Fibroblast of the aortic adventitia (primary cell): ENCODE measurements at places on chromosomes 3 and 15. TPM values are rescaled to one million over a fixed set of nuclear protein-coding genes. Genes with fewer than 3 reads are reported as not detected.
A peak's percentile ranks its signal among the peaks of the same experiment; 100 is the strongest.

- DNase-seq, result peak; percentile 49
Observed at GRCh38 chr3:114411811-114412803, 118.3 kb downstream of the TIGIT start.

DNA sequence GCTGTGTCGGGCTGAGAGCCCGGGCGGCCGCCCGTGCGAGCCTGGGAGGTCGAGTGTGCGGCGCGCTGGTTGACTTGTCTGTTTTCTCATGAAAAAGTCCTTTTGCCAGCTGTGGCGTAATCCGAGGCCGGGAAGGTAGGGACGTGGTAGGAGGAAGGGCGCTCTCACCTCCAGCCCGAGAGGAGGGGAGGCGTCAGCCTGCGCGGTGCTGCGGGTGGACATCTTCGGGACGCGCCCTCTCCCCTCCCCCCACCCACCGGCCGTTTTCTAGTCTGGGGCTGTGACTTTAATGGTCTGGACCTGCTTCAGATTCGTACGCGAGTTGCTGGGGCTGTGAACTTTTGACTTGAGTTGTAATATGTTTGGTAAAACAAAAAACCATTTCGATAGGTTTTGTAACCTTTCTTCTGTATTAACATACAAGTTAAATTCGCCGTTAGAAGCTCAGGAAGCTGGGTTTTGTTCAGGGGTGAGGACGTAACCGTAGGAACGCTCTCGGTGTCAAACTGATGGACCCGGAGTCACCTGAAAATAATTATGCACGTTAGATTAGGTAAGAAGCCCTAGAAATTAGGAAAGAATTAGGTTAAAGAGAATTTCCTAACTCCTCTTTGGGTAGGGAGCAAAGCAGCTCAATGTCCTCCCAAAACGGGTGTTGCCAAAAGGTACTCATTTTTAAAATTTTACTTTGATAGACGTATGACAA lies 762 bp downstream of the NCK1 start:
- DNase-seq, result peak; percentile 59

DNA sequence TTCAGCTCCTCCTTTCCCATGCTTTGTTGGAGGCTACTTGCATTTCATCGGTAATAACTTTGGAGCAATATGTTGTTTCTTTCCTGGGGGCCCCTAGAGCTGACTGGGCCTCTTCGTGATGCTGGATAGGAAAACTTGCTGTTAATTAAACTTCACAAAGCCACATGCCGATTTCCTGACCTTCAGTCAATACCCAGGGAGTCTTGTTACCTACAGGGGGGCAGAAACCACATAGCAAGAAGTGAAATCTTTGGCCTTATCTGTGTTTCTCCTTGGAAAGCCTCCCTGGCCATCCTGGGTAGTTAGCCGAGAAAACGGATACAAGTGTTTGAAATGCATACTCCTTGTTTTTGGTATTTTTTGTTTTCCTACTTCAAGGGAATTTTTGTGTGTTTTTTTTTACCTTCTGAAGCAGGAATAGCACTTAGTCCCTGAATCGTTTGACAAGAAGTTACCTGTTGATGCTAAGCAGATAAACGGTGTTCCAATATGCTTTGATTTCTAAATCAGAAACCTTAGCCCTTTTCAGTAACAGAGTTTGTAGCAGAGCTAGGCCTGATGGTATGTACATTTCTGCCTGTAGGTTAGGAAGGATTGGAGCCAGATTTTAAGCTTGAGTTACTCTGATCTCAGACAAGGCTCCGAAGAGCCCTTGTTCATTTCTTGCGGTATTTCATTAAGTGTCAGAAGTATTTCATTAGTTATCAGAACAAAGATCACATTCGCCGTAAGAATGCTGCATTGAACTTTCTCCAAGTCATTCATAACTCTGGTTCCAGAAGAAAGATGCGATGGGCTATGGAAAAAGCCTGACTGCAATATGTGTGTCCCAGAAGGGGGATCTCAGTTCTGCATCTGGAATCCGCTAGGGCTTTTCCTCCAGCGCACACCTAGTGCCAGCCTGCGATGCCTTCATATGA lies 111.5 kb downstream of the THSD4 start:
- DNase-seq, result no peak

DNA sequence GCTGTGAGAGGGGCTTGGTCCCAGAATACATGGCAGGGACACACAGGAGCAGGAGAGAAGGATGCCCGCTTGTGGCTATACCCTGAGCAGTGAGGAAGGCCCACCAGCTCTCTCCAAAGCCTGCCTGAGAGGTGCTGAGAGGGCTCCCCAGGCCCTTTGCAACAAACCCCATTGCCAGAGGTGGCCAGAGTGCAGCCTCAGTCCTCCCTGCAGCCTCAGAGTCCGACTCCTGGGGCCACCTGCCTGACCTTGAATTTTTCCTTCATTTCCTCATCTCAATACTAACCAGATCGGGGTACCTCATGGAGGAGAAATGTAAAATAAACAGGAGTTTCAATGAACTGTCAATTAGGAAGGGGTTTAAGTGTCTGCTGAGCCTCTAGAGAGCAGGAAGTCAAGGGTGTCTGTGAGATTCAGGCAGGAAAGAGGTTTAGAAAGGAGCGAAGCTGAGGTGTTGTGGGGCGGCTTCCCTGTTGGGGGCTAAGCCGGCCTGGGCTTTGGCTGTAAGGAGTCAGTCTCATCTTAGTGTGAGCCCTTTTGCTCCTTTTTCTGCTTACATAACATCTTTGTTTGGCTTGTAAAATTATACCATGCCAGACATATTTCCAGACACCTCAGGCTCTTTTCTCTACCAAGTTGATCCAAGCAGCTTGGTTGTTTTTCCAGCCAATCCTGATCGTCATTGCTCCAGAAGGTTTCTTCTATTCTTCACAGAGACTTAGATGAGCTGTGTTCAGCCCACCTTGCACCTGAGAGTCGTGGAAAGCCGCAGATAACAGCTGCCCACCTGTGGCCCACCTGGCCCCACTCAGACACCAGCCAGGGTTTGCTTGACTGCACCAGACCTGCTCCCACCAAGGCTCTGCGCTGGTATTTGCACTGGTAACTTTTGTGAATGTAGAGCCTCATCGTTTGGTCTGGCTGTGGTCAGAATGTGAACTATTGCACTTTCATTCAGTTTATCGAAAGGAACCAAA lies 36.7 kb downstream of the CMTM7 start:
- no peak for DNase-seq

GRCh38 chr3:47794544-47794943 lies 8.4 kb upstream of the DHX30 start:
- DNase-seq, result no peak

DNA sequence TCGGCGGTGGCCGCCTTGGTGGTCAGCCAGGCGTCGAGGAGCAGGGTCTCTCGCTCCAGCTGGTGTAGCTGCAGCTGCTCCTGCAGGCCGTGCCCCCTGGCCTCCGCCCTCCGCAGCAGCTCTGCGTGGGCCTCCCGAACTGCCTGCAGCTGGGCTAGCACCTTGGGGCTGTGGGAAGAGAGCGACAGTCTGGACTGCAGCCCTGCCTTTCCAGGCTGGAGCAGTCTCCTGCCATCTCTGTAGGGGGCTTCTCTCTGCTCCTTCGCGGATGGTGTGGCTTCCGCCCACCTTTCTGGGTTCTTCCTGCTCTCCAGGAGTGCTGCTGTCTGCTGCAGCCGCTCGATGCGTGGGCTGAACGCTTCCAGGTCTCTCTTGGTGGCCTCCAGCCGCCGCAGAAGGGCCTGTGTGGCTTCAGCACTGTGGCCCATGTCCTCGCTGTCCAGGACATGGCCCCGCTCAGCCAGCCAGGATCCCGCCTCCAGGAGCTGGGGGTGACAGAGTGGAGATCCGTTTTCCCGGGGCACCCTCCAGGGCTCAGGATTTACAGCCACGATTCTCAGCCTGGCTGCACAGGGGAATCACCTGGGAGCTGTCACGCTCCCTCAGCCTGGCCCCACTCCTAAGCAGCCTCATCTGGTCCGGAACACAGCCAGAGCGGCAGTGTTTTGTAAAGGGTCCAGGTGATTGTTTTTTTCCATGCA lies 16.8 kb downstream of the PLA2G4B start:
- DNase-seq, result no peak

DNA sequence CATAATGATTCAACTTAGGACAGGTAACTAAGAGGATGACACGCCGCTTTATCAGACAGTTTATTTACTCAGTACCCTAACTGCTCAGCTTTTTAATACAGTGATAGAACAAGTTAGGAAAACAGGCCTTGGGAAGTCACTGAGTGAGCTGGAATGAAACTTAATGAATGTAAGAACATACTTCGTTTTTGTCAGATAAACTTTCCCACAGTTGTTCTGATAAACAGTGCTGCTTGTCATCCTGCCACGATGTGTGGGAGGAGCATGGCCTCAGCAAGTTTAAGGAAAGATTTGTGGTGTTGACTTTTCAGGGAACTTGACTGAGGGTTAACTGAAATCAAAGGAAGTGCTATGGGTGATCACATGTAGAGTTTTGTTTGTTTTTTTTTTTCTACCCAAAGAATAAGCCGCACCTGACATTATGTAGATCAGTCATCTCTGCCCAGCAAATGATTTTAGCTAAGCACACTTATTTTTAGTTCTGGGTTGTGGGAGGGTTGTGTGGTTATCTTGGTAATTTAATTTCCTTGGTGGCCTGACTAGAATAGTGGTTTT lies 5.6 kb upstream of the P2RY14 start:
- peak; percentile 73 for DNase-seq

DNA sequence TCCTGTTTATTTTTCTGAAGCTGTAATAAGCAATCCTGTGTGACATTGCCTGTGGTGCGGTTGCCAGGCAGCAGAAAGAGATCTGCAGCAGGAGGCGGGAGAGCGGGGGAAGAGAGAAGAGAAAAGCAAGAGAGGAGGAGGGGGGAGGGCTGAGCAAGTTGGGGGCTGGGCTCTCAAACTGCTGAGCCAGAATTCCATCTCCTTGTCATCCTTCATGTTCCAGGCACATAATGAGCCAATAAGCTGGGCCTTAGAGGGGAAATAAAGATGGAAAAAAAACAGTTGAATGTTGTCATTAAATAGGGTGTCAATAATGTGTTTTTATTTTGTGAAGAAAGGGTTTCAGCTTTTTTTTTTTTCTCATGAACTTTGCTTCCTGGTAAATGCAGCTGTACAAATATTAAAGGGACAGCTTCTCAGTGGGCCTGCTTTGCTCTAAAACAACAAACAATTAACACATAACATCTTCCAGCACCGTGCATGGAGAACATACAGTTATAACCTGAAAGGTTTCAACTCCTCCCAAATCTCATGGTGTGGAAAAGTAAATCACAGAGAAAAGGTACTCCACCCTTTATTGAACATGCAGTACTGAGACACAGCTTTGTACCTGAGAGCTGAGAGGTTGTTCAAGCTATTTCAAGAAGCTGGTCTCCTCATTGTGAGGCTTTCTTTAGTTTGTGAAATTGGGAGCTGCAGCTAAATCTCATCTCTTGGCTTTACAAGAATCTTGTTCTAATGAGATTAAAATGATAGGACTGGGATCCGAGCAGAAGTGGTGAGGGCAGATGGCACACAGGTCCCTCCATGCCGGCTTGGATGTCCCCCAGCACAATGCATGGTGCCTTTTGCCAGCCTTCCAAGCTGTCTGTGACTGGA lies 451.1 kb upstream of the KCNMB2 start:
- peak; percentile 71 for DNase-seq

- DNase-seq, result peak; percentile 72
Observed at GRCh38 chr3:18234717-18235335, 190.3 kb downstream of the SATB1 start.

- DNase-seq, result no peak
Observed at GRCh38 chr3:45895686-45896468, 9.5 kb downstream of the CCR9 start.

DNA sequence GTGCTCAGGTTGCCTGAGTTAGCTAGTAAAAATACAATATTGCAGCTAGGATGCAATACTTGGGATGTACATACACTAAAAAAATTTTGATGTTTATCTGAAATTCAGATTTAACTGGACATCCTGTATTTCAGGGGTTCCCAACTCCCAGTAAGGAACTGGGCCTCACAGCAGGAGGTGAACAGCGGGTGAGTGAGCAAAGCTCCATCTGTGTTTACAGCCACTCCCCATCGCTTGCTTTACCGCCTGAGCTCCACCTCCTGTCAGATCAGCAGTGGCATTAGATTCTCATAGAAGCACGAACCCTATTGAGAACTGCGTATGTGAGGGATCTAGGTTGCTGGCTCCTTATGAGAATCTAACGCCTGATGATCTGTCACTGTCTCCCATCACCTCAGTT lies 285.1 kb upstream of the PROK2 start:
- no peak for DNase-seq

DNA sequence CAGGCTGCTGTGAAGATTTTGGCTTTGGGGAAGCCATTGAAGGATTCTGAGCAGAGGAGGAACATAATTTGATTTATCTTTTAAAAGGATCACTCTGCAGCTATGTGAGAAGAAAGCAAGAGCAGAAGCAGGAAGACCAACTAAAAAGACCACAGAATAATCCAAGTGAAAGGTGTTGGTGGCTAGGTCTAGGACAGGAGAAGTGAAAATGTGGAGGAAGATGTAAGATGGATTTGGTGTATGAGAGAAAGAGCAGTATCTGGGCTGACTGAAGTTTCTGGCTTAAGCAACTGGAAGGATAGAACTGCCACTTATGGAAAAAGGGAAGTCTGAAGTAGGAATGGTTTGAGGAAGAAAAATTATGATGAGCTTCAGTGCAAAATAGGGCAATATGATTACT lies 62.0 kb downstream of the SFMBT1 start:
- DNase-seq, result no peak

GRCh38 chr15:63487076-63487757 lies 17.2 kb upstream of the USP3 start:
- DNase-seq, result peak; percentile 76

- DNase-seq, result no peak
Observed at GRCh38 chr3:106338582-106339214, 469.9 kb upstream of the CBLB start.

GRCh38 chr3:113354307-113354706 lies 87.0 kb downstream of the CFAP44 start:
- DNase-seq, result peak; percentile 16

SLC51A gene
- total RNA-seq, result not detected in 2 replicates

HESX1 gene
- total RNA-seq, result 0.81 and 2.4 TPM in 2 replicates

WNT7A gene
- not detected in 2 replicates for total RNA-seq

NGRN gene
- 67.2 and 76.3 TPM in 2 replicates for total RNA-seq

ABHD10 gene
- total RNA-seq, result 12.2 and 35.1 TPM in 2 replicates
